Activated naive CD4-positive, alpha-beta T cell (primary cell): ENCODE measurements at places on chromosomes 6 and 20.

DNA sequence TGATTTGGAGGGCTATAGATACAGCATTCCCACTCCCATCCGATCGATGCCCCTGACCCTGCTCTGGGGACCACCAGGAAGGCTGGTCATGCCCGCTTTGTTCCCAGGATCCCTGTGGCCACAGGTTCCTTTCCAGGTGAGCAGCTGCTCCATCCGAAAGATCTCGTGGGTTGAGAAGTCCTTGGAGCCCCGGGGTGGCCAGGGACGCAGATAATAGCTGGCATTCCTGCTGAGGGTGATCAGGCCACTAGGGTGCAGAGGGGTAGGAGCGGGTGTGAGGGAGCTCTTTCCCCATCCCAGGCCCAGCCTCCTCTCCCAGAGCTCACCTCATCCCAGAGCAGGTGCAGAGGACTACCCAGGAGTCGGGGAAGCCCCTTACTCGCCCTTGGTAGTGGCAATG is 7.4 kb downstream of the ADAM33 start:
- no peak for DNase-seq

DNA sequence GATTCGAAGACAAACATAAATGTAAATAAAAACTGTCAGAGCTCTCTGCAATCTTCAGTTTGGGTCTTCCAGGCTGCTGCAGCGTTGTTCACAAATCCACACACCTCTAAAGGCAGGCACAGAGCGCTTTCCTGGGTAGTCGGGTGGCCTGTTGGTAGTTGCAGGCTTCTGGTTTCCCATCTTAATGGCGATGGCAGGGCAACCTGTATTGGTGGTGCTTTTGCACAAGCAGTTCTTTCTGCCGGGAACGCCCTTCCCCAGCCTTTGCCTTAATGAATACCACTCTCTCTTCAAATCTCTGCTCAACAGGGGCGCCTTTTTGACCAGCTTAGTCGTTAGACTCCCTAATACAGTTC is 723 bp upstream of the IFT52 start:
- DNase-seq = peak; percentile 8

GRCh38 chr6:168706471-168707177 is 265.6 kb downstream of the SMOC2 start:
- DNase-seq = no peak

GRCh38 chr20:7879883-7880282 is 60.4 kb downstream of the HAO1 start:
- no peak for DNase-seq

DNA sequence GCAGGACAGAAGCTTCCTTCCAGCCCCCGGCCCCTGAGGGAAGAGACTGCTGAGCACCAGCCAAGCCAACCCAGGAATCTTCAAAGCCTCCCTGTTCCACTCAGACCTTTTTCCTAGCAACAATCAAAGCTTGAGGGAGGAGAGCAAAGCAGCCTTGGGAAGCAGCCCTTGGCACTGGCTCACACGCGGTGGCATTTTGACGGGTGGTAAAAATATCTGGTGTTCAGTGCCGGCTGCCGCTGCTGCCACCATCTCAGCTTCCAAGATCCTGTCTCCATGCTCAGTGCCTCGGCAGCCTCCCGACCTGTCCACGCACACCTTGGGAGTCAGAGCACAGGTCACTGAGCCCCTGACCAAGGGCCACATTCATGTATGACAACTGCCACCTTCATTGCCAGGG is 170.1 kb downstream of the LRFN2 start:
- no peak for DNase-seq
